ENCODE measurements at places on chromosomes 13 and 19.

GRCh38 chr19:13920524-13920923, 14.5 kb downstream of the CC2D1A start:
- DNase-seq, result no peak

DNA sequence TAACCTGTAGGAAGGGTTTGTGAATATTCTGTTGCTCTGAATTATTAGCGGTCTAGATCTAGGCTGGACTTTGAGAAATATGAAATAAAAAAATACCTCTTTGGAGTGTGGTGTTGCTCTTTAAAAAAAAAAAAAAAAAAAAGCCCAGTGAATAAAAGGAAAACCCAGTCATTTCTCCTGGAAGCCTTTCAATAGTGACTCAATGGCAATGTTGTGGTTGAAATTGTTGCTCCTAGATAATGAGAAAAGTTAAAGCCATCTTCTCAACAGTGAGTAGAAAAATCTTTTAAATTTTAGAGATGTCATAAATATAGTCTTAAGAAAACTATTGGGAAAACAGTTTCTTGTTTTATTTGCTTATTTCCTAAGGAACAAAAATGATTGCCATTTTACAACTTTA, 135.3 kb downstream of the RFC3 start:
- no peak for DNase-seq

- DNase-seq, result no peak
These were observed 178.4 kb downstream of the COL4A1 start for GRCh38 chr13:110128546-110128945.

- DNase-seq, result no peak
These were observed 10.3 kb downstream of the CIC start for GRCh38 chr19:42279155-42279901.

DNA sequence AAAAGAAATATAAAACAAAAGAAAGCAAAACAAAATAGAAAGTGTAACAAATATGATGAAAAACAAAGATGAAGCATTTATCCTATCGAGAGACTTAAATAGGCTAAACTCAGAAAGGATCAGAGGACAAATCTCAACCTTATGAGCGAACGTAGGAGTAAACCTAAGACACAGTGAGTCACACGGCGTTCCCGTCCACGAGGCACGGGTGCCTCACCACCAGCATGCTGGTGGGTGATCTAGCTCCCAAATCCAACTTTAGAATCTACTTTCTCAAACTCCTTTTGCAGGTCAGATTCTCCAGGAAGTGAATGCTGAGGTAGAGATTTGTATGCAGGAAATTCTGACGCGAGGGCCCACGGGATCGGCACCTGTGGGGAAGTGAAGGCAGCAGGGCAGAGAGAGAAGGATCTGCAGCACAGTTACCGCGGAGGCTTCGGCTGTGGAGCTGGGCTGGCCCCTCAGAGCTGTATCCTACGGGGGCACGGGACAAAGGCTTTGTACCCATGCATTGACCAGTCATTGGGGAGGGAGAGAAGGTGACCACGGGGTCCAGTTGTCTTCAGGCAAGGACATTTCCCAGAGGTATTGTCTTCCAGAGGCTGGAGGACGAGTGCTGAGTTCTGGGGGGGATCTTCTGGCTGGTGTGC, 7.5 kb upstream of the MIER2 start:
- no peak for DNase-seq

- DNase-seq, result no peak
These were observed 531.7 kb downstream of the SLITRK1 start for GRCh38 chr13:83350569-83350968.

GRCh38 chr13:28044608-28045007, 55.8 kb downstream of the FLT3 start:
- no peak for DNase-seq

DNA sequence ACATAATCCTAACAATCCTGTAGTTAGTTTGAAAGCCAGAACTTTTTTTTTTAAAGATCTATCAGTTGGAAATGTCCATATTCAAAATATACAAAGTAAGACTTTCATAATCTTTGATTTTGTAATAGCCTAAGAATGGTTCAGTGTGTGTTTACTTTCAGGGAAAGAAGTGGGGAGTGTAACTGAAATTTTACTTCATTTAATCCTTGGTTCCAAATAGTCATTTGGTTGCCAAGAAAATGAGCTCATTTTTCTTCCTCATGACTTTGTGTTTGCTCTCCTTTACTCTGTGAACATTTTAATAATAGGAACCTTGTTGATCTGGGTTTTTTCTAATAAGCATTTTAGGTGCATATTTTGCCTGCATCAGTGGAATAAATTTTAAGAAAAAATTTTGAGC, 278.8 kb downstream of the SLITRK6 start:
- no peak for DNase-seq

DNA sequence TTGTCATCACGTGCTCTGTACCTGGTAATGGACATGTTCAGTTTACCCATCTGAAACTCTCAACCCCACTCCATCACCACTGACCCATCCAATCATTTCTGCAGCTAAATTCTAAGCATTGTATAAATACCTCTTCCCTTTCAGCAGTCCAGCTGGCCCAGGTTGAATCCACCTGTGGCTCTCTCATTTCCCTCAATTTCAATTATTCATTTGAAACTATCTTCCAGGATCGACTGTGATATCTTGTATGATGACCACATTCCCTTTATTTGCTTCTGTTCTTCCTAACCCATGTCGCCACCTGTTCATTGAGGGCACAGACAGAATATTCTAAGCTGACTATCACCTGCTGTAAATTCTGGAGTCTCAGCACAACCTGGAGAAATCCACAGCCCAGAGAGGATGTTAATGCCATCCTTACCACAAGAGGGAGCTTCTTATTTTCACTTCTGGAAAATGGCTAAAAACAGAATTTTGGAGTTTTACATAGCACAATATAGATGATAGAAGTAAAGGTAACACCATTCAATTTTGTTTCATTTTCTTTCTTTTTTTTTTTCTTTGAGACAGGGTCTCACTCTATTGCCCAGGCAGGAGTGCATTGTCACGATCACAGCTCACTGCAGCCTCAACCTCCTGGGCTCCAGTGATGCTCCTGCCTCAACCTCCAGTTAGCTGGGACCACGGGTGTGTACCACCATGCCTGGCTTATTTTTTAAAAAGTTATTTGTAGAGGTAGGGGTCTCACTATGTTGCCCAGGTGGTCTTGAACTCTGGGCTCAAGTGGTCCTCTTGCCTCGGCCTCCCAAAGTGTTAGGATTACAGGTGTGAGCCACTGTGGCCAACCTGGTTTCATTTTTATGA, 38.6 kb downstream of the ZNF823 start:
- DNase-seq, result peak; percentile 19

- DNase-seq, result no peak
These were observed 16.5 kb upstream of the IL17D start for GRCh38 chr13:20686863-20687579.

DNA sequence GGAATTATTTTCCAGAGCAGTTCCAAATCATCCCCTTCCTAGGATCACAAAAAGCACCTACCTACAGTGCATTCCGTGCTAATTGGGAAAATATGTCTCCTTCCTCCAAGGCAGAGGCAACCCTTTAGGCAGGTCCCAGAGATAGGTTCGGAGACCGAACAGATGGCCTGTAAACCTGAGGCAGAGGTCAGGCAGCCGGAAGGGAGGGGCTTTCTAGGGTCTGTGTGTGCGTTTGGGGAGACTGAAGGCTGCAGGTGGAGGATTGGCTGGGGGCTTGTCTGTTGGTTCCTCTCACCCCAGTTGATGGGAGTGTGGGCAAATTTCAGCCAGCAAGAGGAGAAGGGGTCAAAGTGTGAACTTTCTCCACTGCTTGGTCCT, 7.1 kb downstream of the KCNN4 start:
- peak; percentile 61 for DNase-seq

- DNase-seq, result no peak
These were observed 25.9 kb downstream of the FAM216B start for GRCh38 chr13:42807241-42807640.

- DNase-seq, result no peak
These were observed 21.4 kb downstream of the ZNF44 start for GRCh38 chr19:12272980-12273901.

GRCh38 chr13:33284916-33285315, 639 bp downstream of the STARD13 start:
- DNase-seq, result no peak

- no peak for DNase-seq
These were observed 6.9 kb downstream of the F10 start for GRCh38 chr13:113129480-113129879.

DNA sequence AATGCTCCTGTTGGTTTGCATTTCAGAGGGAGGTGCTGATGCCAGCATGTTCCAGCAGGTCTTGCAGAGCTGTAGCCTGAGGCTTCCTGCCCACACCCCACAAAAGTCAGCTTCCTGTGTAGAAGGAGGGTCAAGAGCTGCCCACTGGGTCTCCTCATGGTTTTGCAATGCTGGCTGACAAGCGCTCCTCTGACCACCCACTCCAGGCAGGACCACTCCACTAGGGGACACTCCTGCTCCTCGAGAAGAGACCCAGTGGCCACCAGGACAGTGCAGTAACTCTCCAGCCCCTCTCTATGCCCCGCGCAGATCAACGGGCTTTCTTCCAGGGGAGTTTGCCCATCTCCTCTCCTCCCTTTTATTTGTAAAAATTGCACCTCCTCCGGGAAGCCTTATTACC, 72.9 kb upstream of the UQCRFS1 start:
- no peak for DNase-seq

DNA sequence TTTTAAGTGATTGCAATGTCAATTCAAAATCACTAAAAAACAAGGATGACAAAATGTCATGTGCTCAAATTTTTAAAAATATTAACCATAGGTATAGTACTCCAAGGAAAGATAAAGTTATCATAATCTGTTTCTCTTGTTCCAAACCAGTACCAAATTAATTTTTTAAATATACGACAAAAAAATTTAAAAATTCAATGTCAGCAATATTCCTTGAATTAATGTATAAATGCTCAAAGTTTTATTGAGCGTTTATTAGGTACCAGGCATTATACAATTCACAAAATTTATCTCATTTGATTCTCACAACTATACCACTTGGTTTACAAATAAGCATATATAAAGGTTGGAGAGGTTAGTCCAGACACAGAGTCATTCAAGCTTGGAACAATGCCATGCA, 64.7 kb downstream of the MYCBP2 start:
- no peak for DNase-seq

DNA sequence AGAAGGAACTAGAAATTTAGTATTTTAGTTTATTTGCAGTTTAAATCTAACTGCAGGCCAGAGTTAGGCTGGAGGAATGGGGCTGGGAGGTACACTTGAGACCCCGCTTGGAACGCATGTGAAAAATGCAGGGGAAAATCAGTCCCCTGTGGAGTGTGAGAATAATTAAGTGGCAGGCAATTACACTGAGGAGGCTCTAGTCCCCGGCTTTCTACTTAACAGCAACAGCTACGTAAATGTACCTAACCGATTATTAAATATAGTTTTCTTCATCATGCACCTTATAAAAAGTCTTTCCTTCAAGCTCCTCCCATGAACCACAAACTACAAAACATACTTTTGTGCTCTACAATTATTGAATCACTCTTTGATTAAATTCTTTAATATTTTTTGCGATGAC, 804 bp downstream of the ZNF708 start:
- DNase-seq, result no peak

DNA sequence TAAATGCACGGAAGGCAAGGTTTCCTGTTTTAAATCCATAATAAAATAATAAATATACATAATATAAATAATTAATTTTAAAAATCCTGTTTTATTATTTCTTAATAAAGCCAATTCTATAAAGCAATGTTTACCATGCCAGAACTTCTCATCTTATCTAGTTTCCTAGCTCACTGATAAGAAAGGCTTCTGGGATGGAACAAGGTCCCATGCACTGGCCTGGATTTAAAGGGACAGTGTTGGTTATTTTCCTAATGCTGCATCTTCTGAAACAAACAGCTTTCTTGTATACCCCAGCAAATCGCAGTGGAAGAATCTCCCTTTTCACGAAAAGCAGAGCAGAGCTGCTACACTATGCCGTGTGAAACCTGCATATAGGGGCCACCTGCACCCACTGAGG, 68.8 kb downstream of the LNX2 start:
- no peak for DNase-seq

DNA sequence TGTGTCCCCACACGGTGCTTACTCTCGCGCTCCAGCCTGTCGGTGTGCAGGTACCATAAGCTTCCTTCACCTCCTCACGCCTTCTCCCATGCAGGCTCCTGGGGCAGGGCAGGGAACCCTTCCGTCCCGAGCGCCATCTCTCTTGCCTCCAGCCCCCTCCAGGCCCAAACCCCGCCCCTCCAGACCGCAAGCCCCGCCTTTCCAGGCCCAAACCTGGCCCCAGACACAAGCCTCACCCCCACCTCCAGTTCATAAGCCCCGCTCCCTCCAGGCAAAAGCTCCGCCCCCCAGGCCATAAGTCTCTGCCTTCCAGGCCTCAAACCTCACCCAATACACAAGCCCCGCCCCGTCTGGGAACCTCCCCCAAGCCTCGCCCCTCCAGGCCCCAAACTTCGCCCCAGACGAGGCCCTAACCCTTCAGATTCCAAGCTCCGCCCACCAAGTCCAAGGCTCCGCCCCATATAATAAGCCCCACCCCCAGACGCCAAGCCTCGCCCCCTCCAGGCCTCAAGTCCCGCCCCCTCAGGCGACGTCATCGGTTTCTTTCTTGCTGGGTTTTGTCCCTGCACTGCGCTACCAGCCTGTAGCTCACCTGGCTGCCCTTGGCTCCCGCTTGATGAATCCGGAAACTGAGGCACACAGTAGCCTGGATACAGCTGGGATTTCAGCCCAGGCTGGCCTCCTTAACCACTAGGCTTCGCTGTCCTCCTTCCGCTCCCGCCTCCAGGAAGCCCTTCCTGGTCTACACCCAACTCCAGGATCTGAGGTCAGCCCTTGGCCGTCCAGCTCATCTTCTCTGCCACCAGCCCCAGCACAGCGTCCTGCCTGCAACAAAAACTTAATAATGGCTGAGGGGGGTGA, 16.1 kb downstream of the MKNK2 start:
- DNase-seq, result no peak

GRCh38 chr13:54144828-54145227, 1116.2 kb downstream of the OLFM4 start:
- DNase-seq, result no peak

- DNase-seq, result no peak
These were observed 22.5 kb upstream of the ZNF429 start for GRCh38 chr19:21482863-21483276.

DNA sequence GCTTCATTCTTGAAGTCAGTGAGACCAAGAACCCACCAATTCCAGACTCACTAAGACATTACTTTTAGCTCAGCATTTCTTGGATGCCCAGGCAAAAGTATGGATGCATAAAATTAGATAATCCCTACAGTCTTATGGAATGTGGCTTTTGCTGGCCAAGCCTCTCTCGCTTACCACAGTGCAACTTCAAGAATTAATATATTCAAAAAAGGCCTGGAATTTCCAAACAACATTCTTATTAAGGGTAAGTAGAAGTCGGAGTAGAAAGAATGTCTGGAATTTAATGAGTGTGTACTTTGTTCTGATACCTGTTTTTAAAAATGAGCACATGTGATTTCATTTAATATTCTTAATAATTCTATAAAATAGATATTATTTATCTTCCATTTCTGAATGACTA, 302.4 kb upstream of the TMTC4 start:
- DNase-seq, result no peak

DNA sequence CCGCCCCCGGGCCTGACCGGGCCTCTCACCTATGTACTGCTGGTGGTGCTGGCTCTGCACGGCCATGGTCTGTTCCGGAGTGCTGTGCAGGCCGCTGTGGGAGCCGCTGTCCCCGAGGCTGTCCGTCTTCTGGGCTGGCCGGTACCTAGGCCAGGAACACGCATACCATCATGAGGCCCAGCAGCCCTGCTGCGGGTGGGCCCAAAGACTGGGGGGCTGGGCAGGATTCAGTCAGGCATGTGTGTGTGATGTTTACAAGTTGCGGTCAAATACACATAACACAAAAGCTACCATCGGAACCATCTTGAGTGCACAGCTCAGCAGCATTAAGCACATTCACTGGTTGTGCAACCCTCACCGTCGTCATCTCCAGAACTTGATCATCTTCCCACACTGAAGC, 32.2 kb upstream of the RANBP3 start:
- DNase-seq, result no peak

All from HuH-7.5 (cell line).